ENCODE measurements at places on chromosomes 1 and 21.
A peak's percentile ranks its signal among the peaks of the same experiment; 100 is the strongest.

DNA sequence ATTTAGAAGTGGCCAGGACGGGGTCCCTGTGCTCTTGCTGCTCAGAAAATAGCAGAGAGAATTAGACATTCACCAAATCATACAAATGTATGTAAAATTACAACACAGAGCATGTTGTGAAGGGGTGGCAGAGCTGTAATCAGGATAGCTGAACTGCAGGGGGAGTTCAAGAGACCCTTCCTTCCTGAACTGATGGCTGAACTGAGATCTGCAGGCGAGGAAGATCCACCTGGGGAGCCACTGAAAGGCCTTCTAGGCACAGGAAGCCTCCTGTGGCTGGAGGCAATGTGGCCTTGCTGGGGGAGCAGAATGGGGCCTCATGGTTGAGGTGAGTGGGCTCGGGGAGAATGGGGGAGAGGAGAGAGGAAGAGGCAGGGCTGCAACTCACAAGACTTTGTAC is 216.5 kb downstream of the PRDM2 start:
- no peak for DNase-seq

GRCh38 chr1:225409051-225409450 is 18.8 kb downstream of the LBR start:
- no peak for DNase-seq

- no peak for DNase-seq
These were observed 11.7 kb downstream of the GADD45A start for GRCh38 chr1:67696708-67697107.

DNA sequence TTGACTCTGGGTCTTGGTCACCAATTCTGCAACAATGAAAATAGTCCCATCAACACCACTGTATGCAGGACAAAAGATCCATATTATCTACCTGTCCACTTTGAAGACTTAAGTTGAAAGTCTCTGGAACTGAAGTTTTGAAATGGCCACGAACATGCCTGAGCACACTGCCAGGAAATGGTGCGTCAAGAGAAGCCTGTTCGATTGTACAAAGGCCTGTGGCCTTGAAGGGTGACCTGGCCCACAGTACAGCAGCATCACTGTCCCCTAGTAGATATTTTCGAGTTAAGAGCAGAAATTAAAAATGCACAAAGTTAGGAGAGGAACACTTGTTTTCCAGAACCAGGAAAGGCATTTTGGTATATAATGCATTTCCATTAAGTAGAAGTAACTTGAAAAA is 78.5 kb downstream of the BACH1 start:
- no peak for DNase-seq

- DNase-seq, result no peak
These were observed 21.5 kb downstream of the LTN1 start for GRCh38 chr21:28971171-28971570.

- DNase-seq, result no peak
These were observed 655.4 kb downstream of the LTN1 start for GRCh38 chr21:28337315-28337714.

- DNase-seq, result no peak
These were observed 21.2 kb upstream of the LRRC8C start for GRCh38 chr1:89611721-89612120.

DNA sequence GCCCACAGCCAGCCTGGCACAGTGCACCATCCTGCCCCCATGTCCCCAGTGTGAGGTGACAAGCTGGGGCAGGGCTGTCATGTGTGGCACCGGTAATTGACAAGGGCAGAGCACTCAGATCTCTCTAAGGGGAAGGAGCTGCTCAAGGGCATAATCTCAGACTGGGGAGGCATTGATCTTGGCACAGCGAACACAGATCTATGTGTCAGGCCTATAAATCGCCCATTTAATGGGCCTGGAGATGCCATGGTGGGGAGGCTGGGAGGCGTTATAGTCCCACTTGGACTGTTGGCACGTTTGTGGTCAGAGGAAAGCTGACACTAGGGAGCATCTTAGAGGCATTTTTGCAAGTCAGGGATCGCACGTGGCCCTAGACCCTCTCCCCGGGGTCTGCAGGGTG is 594.1 kb downstream of the PTPRU start:
- no peak for DNase-seq

GRCh38 chr21:37534431-37534830 is 167.9 kb downstream of the DYRK1A start:
- no peak for DNase-seq

GRCh38 chr1:157833145-157833544 is 8.5 kb downstream of the CD5L start:
- DNase-seq, result no peak

DNA sequence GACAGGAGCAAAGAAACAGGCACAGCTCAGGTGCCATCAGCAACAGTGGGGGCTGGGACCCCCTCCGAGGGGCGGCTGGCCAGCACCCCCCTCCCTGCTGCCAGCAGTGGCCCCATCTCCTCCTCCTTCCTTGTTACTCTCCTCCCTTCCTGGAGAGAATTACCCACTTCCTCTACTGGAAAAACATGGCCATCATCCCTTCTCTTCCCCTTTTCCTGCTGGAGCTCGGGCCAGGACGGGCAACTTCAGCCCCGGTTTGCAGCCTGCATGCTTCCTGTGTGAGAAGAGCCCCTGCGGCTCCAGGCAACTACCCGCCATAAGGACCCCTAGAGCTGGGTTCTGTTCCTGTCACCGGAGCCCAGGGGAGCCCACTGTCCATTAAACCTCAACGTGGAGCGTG is 17.6 kb downstream of the MEGF6 start:
- no peak for DNase-seq

- DNase-seq, result no peak
These were observed 10.1 kb downstream of the INAVA start for GRCh38 chr1:200904772-200905171.

- no peak for DNase-seq
These were observed 166.4 kb downstream of the ZZZ3 start for GRCh38 chr1:77516106-77516505.

DNA sequence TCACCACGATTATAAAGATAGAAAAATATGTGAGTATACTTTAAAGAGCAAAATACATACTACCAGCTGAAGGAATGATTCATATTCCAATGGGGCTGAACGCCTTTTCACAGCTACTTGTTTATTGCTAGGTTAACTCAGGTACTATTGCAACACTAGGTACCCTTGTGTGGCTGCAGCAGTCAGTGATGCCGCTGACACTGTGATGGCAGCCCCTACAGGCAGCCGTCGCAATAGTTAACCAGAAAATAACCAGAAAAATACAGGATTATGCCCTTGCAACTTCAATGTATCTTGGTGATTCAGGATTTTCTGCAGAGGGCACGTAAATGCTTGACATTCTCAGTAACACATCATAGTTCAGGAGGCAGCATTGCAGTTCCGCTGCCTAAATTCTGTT is 1.6 kb upstream of the MARK1 start:
- no peak for DNase-seq

GRCh38 chr1:169348383-169349036 is 19.1 kb downstream of the NME7 start:
- no peak for DNase-seq

- no peak for DNase-seq
These were observed 22.0 kb downstream of the SMAP2 start for GRCh38 chr1:40395190-40396175.

DNA sequence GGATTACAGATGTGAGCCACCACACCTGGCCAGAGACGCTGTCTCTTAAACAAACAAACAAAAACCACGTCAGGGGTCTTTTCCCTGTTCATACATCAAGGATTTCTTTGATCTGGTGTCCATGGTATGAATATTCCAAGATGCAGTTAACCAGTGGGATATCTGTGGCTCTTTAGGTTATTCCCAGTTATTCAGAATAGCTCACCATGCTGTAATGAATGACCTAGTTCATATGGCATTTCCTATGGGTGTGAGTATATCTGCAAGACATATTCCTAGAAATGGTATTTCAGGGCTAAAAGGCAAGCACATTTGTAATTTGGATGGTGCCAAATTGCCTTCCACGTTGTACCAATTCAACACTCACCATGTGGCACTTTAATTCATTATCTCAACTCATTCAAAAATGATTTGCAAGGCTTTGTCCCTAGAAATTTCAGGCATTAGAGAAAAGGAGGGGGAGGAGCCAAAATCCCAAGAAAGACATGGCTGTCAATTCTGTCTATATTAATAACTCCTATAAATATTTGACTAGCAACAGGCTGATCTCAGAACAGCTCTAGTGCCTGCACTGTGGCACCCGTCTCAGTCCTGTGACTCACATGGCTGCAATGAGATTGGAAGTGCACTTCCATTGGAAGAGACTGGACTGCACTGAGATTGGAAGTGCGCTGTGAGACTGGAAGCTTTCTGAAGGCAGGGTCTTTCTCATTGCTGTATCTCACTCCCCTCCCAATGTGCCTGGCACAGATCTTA is 6.0 kb upstream of the STMN1 start:
- no peak for DNase-seq

DNA sequence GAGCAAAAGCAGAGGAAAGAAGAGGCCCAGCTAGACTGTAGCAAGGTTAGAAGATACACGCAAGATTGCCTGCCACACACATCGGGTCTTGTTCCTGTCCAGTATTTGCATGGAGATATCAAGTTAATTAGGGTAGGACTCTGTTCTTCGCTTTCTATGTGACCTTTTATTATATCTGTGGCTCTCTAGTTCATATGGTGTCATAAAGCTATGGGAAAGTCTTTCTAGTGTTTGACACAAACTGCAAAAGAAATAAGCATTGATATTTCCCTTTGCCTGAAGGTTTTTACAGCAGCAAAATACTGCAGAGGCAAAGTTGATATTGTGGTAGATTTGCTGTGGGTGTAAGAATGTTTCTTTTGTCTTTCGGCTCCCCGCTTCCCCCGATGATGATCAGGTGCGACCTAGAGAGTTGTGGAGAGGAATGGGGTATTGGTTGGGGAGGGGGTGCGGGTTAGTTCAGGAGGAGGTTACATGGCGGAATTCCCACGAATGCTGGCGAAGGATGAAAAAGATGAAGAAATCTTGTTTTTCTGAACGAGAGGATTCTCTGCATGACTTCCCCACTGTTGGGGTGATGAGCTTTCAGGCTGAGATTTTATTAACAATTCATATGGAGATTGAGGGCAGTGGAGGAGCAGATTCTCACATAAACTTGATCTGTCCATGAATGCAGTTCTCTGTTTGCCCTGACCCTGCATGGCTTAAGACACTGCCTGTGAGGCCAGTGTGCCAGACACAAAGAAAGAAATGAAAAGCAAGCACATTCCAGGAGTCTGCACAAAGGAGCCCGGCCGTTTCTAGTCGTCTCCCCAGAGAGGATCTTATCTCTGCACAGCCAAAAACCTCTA is 550.2 kb downstream of the USP25 start:
- DNase-seq, result no peak

DNA sequence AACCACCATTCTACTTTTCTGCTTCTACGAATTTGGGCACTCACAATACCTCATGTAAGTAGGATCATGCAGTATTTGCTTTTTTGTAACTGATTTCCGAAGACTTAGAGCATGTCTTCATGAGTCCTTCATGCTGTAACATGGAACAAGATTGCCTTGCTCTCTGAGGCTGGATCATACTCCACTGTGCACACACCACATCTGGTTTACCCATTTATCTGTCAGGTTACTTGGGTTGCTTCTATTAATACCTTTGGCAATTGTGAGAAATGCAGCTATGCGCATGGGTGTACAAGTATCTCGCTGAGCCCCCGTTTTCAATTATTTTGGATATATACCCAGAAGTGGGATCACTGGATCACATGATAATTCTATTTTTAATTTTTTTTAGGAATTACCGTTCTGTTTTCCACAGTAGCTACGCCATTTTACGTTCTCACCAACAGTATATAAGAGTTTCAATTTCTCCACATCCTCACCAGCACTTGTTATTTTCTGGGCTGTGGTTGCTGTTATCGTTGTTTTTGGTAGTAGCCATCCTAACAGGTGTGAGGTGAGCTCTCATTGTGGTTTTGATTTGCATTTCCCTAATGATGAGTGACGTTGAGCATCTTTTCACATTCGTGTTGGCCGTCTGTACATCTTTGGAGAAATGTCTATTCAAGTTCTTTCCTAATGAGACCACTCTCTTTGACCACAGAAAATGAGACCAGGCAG is 10.7 kb upstream of the SLC2A5 start:
- DNase-seq, result no peak

DNA sequence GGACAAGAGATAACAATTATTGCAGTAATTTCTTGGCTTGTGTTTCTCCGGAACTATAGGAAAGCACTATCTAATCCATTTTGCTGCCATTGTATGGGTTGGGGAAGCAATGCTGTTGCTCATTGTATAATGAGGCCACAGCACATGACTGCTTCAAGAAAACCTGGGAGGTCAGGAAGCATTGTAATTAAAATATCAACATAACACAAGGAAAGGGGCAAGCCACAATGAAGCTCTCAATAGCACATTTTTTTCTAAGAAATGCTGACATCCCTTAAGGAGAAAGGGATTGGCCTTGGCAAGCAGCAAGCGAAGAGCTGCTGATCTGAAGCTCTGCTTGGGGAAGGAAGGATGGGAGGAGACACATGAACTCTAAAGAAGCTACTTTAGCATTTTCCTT is 44.0 kb downstream of the PLPP3 start:
- no peak for DNase-seq

- DNase-seq, result no peak
These were observed 102.0 kb upstream of the IFFO2 start for GRCh38 chr1:19058476-19058797.

- DNase-seq, result no peak
These were observed 47.6 kb upstream of the HOOK1 start for GRCh38 chr1:59767119-59767518.

DNA sequence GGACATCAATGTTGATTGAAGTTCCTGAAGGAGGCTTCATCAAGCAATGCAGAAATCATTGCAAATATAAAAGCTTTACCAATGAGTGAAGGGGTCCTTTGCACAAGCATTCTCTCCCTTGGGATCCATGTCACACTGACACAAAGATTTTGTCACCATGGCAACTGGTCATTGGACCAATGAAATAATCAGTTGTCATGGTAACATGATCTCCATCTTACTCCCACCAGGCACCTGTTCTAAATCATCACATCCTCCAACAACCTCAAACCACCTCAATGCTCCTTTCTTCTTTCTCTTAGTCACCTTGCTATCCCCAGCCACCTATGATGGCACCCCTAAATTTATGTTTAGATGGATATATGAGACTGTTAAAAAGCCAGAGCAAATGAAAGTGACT is 13.5 kb upstream of the FOXJ3 start:
- DNase-seq, result no peak

- DNase-seq, result peak; percentile 70
These were observed 160.8 kb downstream of the ZSCAN20 start for GRCh38 chr1:33633019-33633801.

GRCh38 chr1:177772386-177772960 is 197.4 kb downstream of the SEC16B start:
- no peak for DNase-seq

GRCh38 chr1:200310824-200311223 is 99.0 kb downstream of the ZNF281 start:
- no peak for DNase-seq

- DNase-seq, result no peak
These were observed 134.0 kb downstream of the LRIG2 start for GRCh38 chr1:113207019-113207418.

GRCh38 chr1:209577346-209577745 is 6.2 kb upstream of the CAMK1G start:
- DNase-seq, result no peak

DNA sequence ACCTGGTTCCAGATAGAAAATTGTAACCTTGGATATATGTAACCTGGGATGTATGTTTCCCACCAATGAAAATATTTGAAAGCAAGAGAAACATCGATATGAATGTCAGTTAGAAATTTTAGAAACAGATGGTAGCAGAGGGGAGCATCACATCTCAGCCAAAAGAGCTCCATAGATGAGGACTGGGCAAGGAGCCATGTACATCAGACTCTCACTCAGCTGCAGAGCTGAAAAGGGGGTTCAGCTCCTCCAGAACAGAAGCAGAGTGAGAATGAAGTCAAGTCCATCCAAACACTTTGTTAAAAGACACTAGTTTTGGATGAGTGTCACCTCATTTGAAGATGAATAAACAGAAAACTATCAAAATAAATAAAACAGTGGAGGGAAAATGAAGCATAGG is 202.4 kb downstream of the HMCN1 start:
- no peak for DNase-seq

All from activated CD4-positive, alpha-beta T cell treated with anti-CD3 and anti-CD28 coated beads for 1 hour (primary cell).